Brain (organoid and tissue), 16 donors: ENCODE measurements at places on chromosomes 7 and 10.

GRCh38 chr10:127804696-127805095 lies 67.7 kb downstream of the FOXI2 start:
- DNase-seq, result no peak

- DNase-seq, result peak; percentile 74
Observed at GRCh38 chr10:33334153-33334804, at the start of gene NRP1. Gene NRP1, minus strand, starts transcription at chr10:33334667. Its CDS starts 285 bp downstream, at chr10:33334382.

- peak; percentile 56 for DNase-seq
Observed at GRCh38 chr10:128833671-128834070, 633.4 kb upstream of the MGMT start.

- DNase-seq, result no peak
Observed at GRCh38 chr7:141272417-141272816, 198.6 kb downstream of the TMEM178B start.

GRCh38 chr10:44724415-44725174 lies 186.5 kb upstream of the TMEM72 start:
- no peak for DNase-seq

GRCh38 chr7:52791176-52791700 lies 244.2 kb upstream of the POM121L12 start:
- DNase-seq, result no peak

DNA sequence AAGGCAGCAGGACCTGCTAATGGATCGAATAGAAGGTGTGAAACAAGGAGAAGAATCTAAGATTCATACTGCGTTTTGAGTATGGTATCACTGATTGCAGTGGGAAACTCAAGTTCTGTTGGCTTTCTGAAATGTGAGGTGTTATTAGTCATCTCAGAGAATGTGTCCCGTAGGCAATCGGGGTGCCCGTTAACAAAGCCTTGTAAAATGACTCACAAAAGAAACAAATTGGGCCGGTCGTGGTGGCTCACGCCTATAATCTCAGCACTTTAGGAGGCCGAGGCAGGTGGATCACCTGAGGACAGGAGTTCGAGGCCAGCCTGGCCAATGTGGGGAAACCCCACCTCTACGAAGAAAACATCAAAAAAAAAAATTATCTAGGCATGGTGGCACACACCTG lies 118.2 kb upstream of the C7orf33 start:
- no peak for DNase-seq

DNA sequence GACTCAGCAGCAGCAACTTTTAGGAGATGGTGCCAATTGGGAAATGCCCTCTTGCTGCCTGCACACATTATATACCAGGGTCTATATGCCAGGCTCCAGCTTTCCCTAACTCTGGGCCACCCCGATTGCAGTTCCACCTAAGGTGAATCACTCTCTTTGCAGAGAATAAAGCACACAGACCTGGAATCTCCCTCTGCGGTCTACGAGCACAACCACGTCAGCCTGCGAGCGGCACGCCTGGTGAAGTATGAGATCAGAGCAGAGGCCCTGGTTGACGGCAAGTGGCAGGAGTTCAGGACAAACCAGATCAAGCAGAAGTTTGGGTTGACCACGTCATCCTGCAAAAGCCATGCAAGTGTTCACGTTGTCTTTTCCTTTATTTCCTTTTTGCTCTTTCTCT lies 38.2 kb upstream of the PLEKHA1 start:
- no peak for DNase-seq

DNA sequence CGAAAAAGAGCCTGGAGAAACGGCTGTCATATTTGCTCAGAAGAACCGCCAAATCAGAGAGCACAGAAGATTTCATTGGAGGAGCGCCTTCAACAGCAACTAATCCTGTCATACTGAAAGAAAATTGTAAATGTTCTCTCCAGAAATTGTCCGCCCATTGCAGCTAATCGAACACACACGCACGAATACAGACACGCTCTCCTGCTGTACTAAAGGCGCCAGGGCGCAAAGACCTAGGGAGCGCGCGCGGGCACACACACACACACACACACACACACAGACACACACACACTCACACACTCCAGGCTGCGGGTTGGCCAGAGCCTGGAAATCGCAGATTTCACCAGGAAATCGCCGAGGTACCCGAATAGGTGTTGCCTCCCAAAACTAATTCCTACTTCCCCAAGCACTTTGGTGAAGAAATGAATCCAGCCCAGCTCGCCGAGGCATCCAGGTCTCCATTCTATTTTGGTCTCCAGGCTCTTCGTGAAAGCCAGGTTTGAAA lies at the start of gene CHRM2:
Gene CHRM2, plus strand, starts transcription at position 157 of the 505 bp plus-strand sequence. CDS start 146,214 bp downstream, outside the sequence.
- peak; percentile 87 for DNase-seq

DNA sequence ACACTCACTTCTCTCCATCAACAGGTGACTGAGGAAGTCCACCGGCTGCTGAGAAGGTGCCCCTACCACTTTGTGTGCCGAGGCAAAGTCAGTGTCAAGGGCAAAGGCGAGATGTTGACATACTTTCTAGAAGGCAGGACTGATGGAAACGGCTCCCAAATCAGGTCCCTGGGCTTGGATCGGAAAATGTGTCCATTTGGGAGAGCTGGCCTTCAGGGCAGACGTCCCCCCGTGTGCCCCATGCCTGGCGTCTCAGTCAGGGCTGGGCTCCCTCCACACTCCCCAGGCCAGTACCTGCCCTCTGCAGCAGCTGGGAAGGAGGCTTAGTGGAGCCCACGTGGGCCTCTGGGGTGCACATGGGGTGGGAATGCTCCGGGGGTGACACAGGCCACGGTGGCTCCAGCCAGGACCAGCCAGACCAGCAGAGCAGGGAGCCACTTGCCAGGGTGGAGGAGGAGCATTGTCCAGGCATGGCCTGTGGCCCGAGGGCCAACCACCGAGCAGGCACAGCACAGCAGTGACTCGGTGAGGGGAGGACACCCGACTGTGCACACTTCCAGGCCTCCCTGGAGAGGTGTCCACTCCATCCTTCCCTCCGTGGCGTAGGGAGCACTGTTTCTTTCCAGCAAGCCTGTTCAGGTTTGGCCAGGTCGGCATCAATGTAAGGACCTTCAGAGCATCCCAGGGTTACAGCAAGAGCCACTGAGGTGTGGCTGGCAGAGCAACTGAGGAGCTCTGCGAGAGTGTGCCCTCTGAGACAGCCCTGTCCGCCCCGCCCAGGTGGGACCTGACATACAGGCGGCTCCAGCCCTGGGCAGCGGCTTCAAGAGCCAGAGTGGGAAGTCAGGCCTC lies 139.7 kb downstream of the ADCY1 start:
- DNase-seq, result no peak

DNA sequence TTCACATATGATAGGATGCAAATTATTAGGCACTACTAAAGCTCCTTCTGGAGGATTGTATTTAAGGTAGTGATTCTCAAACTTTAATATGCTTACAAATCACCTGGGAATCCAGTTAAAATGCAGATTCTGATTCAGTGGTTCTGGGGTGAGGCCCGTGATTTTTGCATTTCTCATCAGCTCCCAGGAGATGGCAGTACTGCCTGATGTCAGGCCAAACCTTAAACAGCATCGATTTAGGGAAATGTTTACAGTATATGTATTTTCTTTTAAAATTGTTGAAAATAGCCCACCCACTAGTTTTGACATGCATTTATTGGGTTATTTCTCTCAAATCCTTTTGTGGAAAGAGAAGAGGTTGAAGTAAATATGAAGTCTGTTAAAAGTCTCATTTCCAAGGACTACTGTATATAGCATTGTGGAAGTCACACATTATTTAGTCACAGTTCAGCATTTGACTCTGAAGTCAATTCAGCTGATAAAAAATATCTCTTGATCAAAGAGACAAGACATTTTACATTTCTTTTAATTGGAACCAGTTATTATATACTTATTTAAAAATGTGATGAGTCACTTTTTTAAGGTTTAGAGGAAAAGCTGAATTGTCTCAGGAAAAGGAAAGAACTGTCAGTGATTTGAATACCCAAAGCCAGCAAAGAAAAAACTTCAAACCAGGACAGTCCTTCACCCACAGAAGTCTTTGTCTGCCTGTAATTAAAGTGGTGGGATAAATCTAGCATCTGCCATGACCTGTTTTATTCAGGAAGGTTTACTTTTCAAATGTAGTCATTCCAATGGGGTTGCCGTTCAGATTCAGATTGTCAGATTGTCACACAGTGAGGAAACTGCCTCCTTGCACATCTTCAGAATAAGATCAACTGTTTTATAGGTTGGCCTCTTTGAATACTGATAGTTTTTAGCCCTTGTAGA lies 21.1 kb upstream of the HBP1 start:
- DNase-seq, result peak; percentile 50

- DNase-seq, result no peak
Observed at GRCh38 chr7:151550656-151551286, 31.1 kb upstream of the RHEB start.

- DNase-seq, result no peak
Observed at GRCh38 chr10:127961071-127961470, 54.2 kb downstream of the PTPRE start.

GRCh38 chr10:77479586-77479985 lies 158.0 kb downstream of the KCNMA1 start:
- DNase-seq, result no peak

DNA sequence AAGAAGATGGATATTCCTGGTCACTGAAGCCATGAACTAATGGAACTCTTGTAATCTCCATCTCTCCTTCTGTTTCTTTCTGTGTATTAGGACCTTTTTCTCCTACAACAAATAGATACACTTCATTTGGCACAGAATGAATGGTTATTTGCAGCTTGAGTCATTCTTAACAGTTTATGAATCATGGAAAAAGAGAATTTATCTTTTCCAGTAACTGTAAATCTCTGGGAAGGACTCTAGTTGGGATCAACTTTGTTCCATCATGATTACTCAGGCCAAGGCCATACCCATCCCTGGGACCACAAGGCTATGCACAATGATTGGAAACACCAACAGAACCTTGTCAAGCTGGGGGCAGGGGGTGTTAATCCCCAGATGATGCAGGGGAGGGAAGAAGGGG lies 36.1 kb upstream of the MDFIC start:
- DNase-seq, result no peak

DNA sequence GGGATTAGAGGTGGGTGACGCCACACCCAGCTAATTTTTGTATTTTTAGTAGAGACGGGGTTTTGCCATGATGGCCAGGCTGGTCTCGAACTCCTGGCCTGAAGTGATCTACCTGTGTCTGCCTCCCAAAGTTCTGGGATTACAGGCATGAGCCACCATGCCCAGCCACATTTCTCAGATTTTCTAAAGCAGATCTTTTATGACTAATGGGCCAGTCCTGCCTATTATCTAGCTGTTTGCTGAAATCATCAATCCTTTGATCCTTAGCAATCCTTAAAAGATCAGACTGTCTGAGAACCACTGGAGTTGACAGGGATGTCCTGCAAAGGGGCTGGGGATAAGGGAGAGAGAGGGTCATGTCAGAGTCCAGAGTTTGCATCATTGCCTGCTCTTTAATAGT lies 21.2 kb upstream of the ABCA13 start:
- no peak for DNase-seq

- no peak for DNase-seq
Observed at GRCh38 chr7:142560166-142560565, 189.1 kb upstream of the PRSS1 start.

DNA sequence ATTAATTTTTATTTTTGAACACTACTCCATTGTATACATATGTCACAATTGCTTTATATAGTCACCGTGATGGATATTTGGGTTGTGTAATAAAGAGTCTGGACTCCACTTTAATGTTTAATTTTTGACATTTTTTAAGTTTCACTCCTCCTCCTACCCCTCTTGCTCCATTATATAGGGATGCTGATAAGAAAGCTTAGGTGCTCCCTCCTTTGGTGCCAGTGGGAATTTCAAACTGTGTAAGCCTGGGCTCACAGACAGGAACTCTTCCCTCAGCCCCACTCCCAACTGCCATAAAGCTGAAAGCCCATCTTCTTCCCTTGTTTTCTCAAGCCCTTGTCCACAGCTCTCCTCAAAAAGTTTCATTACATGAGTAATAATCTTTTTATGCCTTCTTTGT lies 47.6 kb downstream of the TWIST1 start:
- DNase-seq, result no peak

DNA sequence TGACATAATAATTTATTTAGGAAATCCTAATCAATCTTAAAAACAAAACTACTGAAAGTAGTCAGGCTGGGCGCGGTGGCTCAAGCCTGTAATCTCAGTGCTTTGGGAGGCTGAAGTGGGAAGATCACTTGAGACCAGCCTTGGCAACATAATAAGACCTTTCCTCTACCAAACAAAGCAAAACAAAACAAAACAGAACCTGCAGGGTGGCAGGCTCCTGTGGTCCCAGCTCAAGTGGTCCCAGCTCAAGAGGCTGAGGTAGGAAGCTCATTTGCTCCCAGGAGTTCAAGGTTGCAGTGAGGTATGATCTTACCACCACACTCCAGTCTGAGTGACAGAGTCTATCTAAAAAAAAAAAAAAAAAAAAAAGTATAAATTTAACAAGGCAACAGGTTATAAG lies 748.0 kb downstream of the CNTNAP2 start:
- DNase-seq, result no peak

DNA sequence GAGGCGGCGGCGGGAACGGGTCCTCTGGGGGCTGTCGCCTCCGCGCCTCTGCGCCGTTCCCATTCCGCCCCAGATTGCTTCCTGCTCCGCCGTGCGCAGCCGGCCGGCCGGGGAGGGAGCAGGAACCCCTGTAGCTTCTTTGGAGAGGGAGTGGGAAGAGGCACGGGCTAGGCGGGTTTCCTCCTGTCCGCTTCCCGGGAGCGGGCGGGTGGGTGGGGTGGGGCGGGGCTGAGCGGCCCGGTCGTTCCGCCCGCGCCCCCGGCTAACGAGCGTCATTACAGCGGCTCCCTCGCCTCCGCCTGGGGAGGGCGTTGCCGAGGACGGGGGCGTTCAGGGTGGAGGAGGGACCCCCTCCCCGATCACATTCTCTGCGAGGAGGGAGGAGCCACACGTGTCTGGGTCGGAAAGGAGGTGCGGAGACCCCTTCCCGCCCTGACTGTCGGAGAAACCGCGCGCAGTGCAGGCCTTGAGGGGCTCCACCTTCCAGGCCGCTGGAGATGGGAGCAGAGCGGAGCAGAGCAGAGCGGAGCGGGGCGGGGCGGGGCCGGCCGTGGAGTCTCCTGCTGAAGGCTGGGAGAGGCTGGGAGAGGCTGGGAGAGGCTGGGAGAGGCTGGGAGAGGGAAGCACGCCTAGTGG lies 39.7 kb downstream of the AGAP3 start:
- DNase-seq, result no peak

DNA sequence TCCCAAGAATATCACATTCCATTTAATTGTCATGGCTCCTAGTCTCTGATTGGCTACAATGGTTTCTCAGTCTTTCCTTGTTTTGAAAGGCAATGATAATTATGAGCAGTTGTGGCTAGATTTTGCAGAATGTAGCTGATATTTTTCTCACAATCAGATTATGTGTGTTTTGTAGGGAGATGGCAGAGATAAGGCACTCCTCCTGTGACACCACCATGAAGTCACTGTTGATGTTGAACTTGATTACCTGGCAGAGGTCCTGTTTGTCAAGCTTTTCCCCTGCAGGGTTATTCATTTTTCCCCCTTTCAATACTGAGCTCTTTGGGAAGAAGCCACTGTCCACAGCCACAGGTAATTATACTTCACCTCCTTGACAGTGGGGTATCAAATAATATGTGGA lies 602.9 kb upstream of the PFKP start:
- DNase-seq, result no peak
